ENCODE measurements at places on chromosomes 1 and 21.
A peak's percentile ranks its signal among the peaks of the same experiment; 100 is the strongest.

DNA sequence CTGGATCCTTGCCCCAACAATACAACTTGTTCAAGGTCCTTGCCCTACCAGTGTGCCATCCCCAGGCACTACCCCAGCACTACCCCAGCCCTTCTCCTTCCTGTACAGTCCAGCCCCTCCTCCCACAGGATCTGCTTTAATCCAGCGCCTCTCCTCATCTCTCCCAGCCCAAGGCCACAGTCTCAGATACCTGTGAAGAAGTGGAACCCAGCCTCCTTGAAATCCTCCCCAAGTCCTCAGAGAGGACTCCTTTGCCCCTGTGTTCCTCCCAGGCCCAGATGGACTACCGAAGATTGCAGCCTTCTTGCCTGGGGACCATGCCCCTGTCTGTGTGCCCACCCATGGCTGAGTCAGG lies 6.5 kb upstream of the CDC20 start:
- DNase-seq = no peak

DNA sequence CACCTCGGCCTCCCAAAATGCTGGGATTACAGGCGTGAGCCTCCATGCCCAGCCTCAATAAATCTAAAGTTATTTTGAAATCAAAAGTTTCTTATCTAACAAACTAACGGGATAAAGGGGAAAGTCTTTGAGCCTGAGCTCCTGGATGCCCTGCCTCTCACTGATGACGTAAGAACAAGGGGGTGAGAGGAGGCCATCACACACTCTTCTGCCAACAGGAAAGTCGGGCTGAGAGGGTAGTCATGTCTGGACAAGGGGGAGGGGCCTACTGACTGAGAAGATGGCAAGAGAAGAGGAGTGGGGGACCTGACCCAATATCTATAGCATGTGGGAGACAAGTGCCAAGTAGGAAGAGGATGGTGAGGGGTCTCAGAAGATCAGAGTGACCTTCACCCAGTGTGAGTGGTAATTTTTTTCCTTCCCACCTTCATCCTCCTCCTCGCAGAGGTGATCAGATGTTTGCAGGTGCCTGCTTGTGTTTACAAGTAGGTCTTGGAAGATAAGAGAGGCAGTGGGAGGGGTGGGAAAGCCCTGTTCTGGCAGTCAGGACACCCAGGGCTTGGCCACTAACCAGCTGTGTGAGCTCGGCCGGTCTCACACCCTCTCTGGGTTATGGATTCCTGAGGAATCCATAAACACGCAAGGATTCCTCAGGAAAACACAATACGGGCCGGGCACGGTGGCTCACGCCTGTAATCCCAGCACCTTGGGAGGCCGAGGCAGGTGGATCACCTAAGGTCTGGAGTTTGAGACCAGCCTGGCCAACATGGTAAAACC lies 9.6 kb downstream of the UQCRHL start:
- no peak for DNase-seq

DNA sequence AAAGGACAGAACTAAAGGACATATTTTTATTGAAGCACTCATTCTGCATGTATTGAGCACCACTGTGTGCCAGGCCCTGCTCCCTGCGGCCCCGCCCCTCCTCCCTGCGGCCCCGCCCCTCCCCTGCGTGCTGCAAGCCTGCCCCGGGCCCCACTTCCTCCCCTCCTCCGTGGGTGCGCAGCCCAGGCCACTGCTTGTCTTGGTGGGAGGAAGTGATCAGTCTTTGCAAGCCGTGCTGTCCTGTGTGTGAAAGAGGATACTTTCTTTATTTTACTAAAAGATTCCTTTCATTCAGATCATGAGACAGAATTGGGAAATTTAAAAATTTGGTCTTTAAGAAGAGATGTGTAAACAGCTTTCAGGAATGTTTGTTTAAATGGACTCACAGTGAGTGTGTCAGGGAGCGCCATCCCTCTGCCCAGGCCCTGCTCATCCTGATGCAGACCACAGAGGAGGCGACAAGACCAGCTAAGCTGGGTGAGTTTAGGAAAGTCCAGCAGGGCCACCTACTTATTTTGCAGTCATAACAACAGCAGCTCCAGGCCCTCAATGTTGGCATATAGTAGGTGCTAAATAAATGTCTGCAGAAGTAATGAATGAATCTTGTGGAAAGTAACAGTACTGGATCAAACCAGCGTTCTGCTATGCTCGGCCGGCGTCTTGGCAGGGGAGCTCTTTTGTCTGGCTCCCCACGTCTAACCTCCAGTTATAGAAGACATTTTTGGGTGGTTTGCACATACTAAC lies 88.3 kb upstream of the SELENON start:
- peak; percentile 34 for DNase-seq

- DNase-seq = no peak
Measured at GRCh38 chr1:211381481-211382181, 55.0 kb downstream of the TRAF5 start.

DNA sequence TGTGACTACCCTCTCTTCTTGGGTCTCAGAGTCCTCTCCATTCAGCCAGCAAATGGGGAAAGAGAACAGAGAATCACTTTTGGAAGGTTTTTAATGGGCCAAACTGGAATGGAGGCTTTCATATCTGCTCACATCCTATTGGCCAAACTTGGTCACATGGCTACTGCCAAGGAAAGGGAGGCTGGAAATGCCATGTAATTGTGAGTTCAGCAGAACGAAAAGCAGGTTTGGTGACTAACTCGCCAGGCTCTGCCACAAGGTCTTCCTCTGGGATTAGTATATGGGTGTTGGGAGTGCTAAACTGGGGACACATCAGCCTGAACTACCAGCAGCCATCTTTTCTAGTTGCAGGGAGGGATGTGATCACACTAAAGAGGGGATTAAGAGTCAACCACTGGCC lies 19.2 kb downstream of the RD3 start:
- no peak for DNase-seq

Measured in activated T-helper 1 cell treated with Interleukin-2 at 50 U/mL for 16 hours (primary cell).